ENCODE measurements at places on chromosomes 16 and 17.

DNA sequence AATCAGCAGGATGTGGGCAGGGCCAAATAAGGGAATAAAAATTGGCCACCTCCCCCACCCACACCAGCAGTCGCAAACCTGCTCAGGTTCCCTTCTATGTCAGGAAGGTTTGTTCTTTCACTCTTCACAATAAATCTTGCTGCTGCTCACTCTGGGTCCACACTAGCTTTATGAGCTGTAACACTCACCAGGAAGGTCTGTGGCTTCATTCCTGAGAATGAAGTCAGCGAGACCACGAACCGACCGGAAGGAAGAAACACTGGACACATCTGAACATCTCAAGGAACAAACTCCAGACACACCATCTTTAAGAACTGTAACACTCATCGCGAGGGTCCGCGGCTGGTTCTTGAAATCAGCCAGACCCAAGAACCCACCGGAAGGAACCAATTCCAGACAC lies 115.5 kb upstream of the TBX2 start:
- no peak for DNase-seq

DNA sequence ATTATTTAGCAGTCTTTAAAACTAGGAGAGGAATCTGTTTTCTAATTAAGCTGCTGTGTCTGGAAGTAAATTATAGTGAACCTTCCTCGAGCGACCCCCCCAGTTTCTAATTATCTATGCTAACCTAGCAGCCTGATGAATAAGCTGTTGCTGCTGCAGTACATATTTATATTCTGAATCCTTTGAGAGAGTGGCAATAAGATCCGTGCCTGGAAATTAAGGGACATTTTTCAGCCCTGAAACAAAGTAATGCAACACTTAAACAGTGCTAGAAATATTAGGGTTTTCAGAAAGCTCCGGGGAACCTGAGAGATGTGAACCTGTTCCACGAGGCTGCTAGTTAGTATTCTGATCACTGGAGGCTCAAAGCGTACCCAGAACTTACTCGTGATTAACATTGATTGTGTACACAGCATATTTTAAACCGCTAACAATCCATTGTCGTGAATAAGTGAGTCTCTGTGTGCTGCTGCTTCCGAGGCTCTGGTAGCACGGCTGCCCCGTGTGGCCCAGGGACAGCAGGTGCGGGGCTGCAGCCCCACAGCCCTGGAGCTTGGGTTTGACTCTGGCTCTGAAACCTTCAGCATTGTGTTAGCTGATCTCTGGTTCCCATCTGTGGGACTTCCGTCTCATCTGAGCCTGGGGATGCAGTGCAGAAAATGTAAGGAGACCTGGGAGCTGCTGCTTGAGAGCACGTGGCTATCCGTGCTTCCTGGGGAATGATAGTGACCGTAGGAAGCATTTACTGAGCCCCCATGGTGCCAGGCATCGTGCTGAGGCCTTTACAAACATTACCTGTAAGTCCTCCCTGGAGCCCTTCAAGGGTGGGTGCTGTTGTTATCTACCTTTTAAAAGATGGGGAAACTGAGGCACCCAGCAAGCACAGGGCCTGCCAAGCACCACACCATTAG lies 190.9 kb upstream of the CHMP6 start:
- no peak for DNase-seq

GRCh38 chr16:73067671-73068540 lies 20.0 kb upstream of the ZFHX3 start:
- no peak for DNase-seq

GRCh38 chr17:57270801-57271245 lies 14.5 kb downstream of the MSI2 start:
- DNase-seq = no peak

- no peak for DNase-seq
Observed at GRCh38 chr16:12062343-12063003, 85.9 kb downstream of the SNX29 start.

DNA sequence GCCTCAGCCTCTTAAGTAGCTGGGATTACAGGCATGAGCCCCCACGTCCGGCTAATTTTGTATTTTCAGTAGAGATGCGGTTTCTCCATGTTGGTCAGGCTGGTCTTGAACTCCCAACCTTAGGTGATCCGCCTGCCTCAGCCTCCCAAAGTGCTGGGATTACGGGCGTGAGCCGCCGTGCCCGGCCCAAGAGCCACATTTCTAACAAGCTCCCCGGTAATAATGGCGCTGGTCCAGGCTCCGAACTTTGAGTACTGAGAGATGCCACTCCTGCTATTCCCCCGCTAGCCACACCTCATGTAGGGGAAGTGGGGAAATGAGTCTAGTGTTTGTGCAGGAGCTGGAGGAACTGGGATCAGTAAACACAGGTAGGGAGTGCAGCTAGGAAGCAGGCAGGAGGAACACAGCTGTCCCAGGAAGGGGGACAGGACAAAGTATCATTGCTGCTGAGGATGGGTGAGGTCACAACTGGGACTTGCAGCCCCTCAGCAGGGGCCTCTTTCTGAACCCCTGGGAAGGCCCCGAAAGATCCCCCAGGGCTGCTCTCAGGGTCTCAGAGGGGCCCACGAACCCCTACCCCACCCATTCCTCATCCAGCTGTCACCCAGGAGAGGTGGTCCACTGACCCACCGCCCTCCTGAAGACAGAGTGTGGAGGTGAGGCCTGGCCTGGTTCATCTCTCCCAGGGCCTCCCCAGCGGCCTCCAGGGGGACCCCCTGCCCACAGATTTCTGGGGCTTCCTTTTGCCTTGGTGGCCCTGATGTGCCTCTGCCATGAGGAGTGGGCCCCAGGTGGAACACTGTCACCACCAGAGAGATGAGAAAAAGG lies 3.7 kb upstream of the KREMEN2 start:
- no peak for DNase-seq

DNA sequence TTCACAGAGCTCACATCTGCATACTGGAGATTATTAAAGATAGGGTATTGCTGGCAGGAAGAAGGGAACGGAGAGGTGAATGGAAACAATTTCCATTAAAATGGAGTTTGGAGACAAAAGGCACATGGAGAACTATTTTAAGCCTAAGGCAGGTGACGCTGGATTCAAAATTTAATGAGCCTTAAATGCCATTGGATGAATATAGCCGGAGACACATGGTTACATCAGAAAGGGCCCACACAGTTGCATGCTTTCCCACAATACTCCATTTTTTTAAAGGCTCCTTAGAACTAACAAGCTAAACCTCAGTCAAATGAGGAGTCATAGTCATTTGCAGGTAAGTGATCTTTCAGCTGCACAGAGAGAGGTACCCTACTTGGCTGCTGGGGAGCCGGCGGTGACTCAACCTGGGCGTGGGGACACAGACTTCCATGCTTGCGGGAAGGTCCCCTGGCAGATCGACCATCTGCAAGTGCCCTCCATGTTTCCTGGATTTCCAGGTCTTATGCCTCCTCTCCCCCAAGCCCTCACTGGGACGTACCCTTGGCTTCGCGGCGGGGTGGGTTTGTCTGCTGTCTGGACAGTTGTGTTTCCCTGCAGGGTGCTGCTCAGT lies 259.2 kb downstream of the CBLN1 start:
- DNase-seq = no peak

DNA sequence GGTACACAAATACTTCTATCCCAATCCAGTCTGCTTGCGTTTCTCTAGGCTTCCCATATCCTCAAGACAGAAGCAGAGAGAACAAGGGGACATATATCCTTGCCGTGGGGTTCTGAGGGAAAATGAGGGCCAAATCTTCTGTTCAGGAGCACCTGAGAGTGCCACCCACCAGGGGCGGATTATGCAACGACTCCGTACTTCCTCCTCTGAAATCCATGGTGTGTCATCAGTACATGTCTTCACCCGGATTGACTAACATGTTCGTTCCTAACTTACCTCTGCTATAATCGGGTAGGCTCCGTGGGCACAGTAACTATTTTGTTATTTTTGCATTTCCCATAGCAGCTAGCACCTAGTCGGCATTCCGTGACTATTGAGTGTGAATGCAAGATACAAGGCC lies 7.8 kb upstream of the ZNF200 start:
- DNase-seq = no peak

GRCh38 chr16:24119807-24120206 lies 136.3 kb upstream of the CACNG3 start:
- DNase-seq = no peak

GRCh38 chr17:2921443-2921842 lies 125.2 kb downstream of the RAP1GAP2 start:
- no peak for DNase-seq

DNA sequence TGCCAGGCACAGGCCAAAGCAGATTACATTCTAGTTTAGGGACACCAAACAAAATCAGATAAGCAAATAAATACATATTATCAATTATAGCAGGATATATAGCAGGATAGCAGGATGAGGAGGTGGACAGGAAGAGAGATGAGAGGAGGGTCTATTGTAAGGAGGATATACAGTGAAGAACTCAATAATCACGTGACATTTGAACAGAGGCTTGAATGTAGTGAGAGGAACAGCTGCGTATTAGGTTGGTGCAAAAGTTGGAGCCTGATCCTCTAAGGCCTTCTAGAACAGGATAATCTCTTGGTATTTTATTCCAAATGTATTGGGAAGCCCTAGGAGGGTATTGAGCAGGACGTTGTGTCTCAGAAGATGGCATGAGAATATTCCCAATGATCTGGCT lies 136.7 kb downstream of the CYLD start:
- DNase-seq = no peak

GRCh38 chr17:58368860-58369213 lies 16.8 kb upstream of the SUPT4H1 start:
- DNase-seq = no peak

- DNase-seq = no peak
Observed at GRCh38 chr16:57062329-57062728, 30.1 kb upstream of the CPNE2 start.

DNA sequence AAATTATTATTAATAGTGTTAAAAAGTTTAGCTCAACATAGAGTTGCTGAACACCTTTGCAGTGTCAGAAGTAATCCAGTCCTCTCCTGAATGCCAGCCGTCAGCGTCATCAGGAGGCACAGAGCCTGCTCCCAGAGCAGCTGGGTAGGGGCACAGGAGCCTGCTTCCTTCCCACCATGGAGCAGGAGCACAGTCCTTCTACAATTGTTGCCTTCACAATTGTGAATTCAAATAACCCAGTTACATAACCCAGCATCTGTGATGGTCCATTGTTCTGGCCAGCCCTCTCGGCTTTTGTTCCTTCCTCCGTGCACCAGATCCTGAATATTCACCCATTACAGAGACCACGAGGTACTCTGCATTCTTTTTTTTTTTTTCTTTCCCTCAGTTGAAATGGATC lies 393.9 kb upstream of the MAF start:
- DNase-seq = no peak

DNA sequence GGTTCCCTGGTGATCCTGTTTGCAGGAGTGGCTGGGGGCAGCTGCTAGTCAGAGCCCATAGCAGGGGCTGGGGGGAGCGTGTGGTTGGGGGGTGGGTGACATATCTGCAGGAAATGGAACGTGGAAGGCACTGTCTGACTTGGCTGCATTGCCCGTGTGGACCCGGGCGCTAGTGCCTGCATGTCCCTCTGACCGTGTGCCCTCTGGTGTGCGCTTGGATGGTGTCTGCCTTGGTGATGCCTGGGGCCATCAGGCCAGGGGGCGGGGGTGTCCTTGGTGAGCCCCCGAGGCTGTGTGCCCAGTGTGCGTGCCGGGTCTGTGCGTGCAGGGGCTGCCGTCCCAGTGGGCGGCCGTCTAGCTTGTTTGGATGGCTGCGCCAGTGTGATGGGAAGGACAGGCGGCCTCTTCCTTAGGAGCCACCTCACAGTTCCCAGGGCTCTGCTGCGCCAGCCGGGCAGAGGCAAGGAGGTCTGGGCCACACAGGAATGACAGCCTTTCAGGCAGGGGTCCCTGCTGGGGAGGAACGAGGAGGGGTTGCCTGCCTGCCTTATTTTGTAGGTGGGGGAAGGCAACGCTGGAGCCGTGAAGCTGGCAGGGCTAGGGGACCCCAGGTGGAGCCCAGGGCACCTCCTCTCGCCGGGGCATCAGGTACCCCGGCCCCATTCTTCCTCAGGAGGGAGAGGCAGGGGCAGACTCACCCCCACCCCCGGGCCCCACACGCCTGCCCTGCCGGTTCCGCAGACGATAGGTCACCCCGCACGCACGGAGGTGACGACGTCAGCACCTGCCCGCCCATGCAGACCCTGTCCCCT lies 693 bp downstream of the NDRG4 start:
- no peak for DNase-seq

GRCh38 chr17:36501963-36502362 lies 15.5 kb downstream of the ZNHIT3 start:
- DNase-seq = no peak

DNA sequence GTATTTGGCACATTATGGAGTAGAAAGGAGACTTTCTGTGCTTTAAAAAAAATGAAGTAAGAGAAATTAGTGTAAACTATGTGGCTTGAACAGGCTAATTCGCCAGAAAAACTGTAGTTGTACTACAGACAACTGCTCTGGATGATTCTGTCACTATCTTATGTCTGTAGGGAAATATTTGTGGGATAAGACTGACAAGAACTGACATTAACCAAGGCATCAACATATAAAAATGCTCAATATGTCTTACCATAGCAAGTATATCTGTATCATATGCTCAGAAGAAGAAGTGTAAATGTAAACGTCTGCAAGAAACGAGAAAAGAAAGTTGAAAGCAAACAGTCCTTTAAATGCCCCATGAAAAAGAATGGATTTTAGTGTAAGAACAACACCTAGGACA lies 1545.0 kb downstream of the CDH8 start:
- DNase-seq = no peak

- no peak for DNase-seq
Observed at GRCh38 chr17:63854709-63855108, 12.2 kb upstream of the SMARCD2 start.

DNA sequence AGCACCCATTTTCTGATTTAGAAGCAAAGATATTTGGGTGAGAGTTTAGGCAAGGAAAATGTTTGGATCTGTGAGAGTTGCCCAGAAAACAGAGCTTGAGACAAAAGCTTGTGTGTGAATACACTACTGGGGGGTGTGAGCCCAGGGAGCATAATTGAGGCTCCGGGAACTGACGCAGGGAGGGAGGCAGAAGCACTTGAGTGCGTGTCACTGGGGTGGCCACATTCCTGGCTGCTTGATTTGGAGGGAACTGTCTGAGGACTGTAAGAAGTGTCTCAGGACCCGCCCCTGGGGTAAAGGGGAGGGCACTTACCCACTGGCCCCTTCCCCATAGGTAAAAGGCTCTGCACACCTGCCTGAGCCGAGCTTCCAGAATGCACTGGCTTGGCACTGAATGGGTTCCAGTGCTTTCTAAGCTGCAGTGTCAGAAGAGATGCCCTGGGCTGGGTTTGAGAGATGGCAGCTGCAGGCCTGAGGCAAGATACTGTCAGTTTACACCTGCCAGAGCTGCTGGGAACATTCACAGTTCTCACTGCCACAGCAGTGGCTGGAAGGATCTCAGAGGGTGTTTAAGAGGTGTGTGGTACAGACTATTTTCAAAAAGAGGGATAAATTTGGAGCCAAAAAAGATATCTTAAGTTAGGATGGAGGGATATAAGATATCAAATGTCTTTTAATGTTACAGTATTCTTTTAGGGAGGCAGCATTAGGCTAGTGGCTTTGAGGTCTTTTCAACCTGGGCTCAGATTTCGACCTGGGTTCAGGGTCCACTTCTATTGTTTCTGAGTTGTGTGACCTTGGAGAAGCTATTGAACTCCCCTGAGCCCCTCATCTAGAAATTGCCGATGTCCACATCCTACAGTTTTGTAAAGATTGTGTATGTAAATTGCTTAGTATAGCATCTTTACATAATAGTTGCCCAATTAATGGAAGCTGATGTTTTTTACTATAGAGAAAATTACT lies 6.9 kb upstream of the TEX2 start:
- DNase-seq = no peak
